ENCODE measurements at places on chromosomes 7 and 10. TPM values are rescaled to one million over a fixed set of nuclear protein-coding genes. Genes with fewer than 3 reads are reported as not detected.

Gene SPDYE11
- not detected for total RNA-seq

Gene MLXIPL
- 1.9 TPM for total RNA-seq

DNA sequence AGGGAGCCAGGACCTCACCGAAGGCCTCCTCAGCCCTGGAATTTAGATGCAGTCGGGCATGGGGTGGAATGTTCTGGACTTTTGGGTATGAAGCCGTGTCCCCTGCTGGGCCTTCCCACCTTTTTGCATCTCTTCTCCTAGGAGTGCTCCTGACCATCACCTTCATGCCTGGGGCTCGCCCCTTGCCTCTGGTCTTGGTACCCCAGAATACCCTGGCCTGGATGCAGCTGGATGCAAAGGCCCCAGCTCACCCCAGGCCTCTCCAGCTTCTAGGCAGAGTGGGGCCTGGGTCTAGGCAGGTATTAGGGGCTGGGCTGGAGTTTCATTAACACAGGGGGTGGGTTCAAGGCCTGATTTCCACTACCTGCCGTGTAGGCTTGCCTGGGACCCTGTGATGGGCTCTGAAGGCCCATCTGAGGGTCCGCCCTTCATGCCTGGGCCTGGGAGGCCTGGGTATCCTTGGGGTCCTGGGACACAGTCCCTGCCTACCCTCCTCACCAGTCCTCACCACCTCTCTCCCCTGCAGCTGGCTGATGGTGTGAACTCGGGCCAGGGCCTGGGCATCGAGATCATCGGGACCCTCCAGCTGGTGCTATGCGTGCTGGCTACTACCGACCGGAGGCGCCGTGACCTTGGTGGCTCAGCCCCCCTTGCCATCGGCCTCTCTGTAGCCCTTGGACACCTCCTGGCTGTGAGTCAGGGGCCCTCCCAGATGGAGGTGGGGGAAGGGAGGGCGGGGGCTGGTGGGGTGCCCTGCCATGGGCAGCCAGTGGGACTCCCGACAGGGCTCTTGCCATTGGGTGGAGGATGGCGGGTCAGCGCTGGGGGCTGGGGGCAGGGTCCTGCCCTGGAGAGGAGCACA, 10.1 kb downstream of the AQP1 start:
- H3K27me3 ChIP-seq = no peaks in the 10 kb centered on the region
- no peaks in the 10 kb centered on the region for H3K4me1 ChIP-seq
- no peak overlapping the region for H3K4me3 ChIP-seq
- H3K36me3 ChIP-seq = no peaks in the 10 kb centered on the region

GRCh38 chr7:69674701-69675182, 76.5 kb downstream of the AUTS2 start:
- no peak overlapping the region for H3K27ac ChIP-seq
- H3K4me3 ChIP-seq = no peak overlapping the region
- peaks cover 3% of the 10 kb centered on the region for H3K4me1 ChIP-seq
- DNase-seq = no peak

DNA sequence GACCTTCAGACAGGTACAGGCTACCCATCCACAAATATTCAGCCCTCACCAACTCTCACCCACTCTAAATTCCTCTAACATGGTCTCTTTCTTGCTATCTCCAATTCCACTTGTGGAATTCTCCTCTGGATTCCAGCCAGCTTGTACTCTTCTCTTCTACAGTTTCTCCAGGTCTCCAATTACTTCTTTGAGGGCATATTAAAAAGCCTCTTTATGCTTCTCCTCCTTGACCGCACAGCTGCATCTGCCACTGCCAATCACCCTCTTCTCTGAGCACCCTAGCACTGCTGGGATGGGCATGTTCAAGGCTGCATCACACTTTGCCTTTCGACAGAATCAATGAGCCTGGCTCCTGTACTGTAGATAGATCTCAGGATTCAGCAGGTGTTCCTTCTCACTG, 101.5 kb upstream of the ANKRD1 start:
- H3K36me3 ChIP-seq = no peaks in the 10 kb centered on the region
- H3K27ac ChIP-seq = no peak overlapping the region
- no peak overlapping the region for H3K4me3 ChIP-seq

DNA sequence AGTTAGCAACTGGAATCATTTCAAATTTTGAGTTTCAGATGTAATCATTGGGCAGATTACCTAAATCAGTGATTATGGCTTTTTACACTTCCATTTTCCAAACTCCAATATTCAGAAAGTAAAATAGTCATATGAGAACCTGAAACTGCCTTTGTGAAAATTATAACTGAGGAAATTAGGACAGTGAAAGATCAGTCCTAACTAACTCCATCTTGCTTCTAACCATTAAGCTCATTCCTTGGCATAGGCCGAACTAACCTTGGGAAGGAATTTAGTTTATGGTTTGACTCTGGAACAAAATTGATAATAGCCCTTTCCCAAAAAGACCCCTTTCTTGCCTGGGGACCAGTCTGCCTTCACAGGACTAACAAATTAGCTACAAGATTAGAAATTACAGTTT, 2.2 kb downstream of the CRPPA start:
- H3K36me3 ChIP-seq = no peaks in the 10 kb centered on the region
- H3K4me1 ChIP-seq = no peaks in the 10 kb centered on the region
- DNase-seq = no peak
- H3K27me3 ChIP-seq = no peaks in the 10 kb centered on the region
- H3K4me3 ChIP-seq = no peak overlapping the region
- no peak overlapping the region for H3K27ac ChIP-seq

DNA sequence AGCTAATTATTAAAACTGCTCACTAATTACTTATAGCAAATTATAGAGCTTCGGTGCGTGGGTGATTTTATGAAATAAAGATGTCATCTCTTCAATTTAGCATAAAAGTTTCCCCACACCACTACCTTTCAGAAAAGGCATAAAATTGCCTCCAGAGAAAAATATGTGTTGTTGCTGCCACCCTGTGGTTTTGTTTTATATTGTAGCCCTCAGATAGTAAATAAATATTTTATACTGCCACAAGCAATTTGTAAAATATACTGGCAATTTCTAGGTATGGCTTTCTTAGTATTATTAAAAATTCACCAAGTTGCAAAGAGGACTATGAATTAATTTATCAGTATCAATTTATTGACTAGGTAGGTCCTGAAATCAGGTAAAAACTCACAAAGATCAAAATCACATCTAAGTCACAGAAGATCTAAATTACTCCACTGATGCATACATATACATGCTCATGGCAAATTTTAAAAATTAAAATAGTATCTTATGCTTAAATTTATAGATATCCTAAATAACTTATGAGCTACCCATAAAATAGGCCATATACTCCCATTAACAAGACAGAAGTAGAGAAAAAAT, 26.5 kb downstream of the ASNS start:
- H3K27ac ChIP-seq = no peak overlapping the region
- no peaks in the 10 kb centered on the region for H3K4me1 ChIP-seq
- H3K4me3 ChIP-seq = no peak overlapping the region
- no peak for DNase-seq
- no peaks in the 10 kb centered on the region for H3K36me3 ChIP-seq

GRCh38 chr7:44733708-44734481, 14.8 kb upstream of the ZMIZ2 start:
- DNase-seq = no peak
- H3K27me3 ChIP-seq = no peaks in the 10 kb centered on the region
- H3K27ac ChIP-seq = no peak overlapping the region
- no peak overlapping the region for H3K4me3 ChIP-seq
- no peaks in the 10 kb centered on the region for H3K36me3 ChIP-seq
- no peaks in the 10 kb centered on the region for H3K4me1 ChIP-seq

DNA sequence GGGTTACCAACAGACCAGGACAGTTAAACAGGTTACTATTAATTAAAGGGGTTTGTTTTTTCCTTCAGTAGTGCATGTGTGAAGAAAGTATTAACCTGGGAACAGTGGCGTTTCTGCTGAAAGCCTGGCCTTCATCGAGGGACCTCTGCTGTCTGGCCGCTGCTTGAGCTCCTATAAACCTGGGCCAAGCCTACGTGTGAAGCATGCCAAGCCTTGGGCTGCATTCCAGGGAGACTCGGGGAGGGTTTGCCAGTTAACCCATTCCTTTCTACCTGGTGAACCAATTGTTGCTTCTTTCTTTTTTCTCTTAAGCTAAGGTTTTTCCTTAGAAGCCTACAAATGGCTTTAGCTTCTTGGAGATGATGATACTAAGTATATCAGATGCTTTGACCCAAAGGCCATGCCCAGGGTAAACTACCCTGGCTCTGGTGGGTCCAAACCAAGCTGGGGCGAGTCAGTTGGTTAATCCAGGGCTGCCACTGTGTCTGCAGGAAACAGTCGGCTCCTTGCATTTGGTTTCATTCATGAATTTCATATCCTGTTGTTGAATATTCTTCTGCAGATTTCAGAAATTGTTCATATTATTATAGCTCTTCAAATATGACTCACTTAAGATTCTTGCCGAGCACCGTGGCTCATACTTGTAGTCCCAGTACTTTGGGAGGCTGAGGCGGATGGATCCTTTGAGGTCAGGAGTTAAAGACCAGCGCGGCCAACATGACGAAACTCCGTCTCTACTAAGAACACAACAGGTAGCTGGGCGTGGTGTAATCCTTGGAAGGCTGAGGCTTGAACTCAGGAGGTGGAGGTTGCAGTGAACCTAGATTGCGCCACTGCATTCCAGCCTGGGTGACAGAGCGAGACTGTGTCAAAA, 23.8 kb downstream of the PFKP start:
- no peak overlapping the region for H3K4me3 ChIP-seq
- no peaks in the 10 kb centered on the region for H3K27me3 ChIP-seq
- H3K36me3 ChIP-seq = no peaks in the 10 kb centered on the region
- H3K27ac ChIP-seq = peak overlapping the region; percentile 48
- peaks cover 6% of the 10 kb centered on the region for H3K4me1 ChIP-seq

DNA sequence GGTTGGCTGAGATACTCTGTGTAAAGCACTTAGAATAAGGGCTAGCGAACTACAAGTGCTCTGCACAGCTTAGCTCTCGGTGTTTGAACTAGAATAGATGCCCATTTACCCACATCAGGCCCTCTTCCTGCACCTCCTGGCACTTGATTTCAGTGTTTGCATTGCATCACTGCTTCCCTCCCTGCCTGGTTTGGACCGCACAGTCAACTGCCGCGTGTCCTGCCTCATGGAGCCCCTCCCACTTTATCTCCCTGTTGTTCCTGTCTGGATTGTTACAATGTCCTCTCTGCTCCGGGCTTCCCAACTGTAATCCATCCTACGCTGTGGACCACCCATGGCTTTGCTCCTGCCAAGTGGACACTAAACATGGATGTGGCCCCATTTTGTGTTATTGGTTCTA, 2.3 kb downstream of the FAM107B start:
- DNase-seq = no peak
- H3K27ac ChIP-seq = no peak overlapping the region
- H3K27me3 ChIP-seq = no peaks in the 10 kb centered on the region
- H3K4me3 ChIP-seq = no peak overlapping the region
- no peaks in the 10 kb centered on the region for H3K4me1 ChIP-seq
- no peaks in the 10 kb centered on the region for H3K36me3 ChIP-seq

GRCh38 chr7:1959305-1959704, 273.4 kb downstream of the MAD1L1 start:
- no peak for DNase-seq
- H3K36me3 ChIP-seq = no peaks in the 10 kb centered on the region
- no peak overlapping the region for H3K4me3 ChIP-seq
- H3K27me3 ChIP-seq = no peaks in the 10 kb centered on the region

- H3K36me3 ChIP-seq = no peaks in the 10 kb centered on the region
- DNase-seq = no peak
- H3K27ac ChIP-seq = no peak overlapping the region
These were observed 741.4 kb upstream of the POT1 start for GRCh38 chr7:125670926-125671572.

GRCh38 chr10:106929291-106929895, 235.1 kb downstream of the SORCS1 start:
- H3K4me3 ChIP-seq = no peak overlapping the region
- no peaks in the 10 kb centered on the region for H3K4me1 ChIP-seq
- no peaks in the 10 kb centered on the region for H3K36me3 ChIP-seq
- H3K27me3 ChIP-seq = no peaks in the 10 kb centered on the region
- DNase-seq = no peak

- H3K36me3 ChIP-seq = no peaks in the 10 kb centered on the region
- no peaks in the 10 kb centered on the region for H3K4me1 ChIP-seq
- no peak overlapping the region for H3K27ac ChIP-seq
- DNase-seq = no peak
- no peak overlapping the region for H3K4me3 ChIP-seq
These were observed 166.5 kb upstream of the GNAI1 start for GRCh38 chr7:79968077-79968648.

- H3K4me3 ChIP-seq = peak overlapping the region; percentile 89
- no peaks in the 10 kb centered on the region for H3K27me3 ChIP-seq
- H3K36me3 ChIP-seq = no peaks in the 10 kb centered on the region
- no peak for DNase-seq
- H3K27ac ChIP-seq = peak overlapping the region; percentile 82
- no peaks in the 10 kb centered on the region for H3K4me1 ChIP-seq
These were observed 473 bp upstream of the ZNF32 start for GRCh38 chr10:43649185-43649523.

Gene IMPDH1
- 19.4 TPM for total RNA-seq

Gene PNLIPRP2
- not detected for total RNA-seq

DNA sequence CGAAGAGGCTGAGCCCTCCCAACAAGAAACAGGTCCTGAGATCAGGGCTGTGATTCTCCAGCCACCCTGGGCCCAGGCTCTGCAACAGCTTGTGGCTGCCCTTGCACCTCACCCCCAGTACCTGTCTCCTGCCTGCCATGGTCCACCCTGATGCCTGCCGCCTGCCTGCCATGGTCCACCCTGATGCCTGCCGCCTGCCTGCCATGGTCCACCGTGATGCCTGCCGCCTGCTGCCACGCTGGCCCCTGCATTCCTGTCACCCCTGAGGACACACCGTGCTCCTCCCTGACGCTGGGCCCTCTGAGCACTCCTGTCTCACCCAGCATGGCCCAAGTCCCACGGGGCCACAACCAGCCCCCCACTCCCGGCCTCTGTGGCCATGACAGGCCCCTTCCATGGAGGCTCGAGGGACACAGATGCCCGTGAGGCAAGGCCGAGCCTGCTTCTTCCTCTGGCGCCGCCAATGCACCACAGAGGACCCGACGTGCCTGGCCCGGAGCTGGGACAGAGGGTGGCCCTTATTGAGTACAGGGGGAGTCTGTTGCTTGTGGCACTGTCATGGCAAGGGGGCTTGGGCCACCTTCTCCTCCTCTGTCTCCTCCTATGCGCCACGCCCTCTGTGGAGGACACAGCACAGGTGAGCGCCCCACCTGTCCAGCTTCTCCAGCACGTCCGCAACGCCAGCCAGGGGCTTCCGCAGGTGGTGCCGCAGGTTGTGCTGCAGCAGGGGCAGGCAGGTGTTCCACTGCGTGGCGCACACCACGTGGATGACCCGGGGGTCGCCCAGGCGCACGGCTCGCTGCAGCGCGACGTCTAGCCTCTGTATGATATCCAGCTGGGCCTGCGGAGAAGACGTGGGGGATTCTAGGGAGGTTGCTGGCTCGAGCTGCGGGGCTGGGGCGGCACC, 18.1 kb downstream of the CFAP46 start:
- H3K27ac ChIP-seq = no peak overlapping the region
- DNase-seq = no peak
- H3K36me3 ChIP-seq = no peaks in the 10 kb centered on the region
- no peaks in the 10 kb centered on the region for H3K4me1 ChIP-seq

GRCh38 chr7:40492946-40493345, 358.1 kb downstream of the SUGCT start:
- H3K36me3 ChIP-seq = no peaks in the 10 kb centered on the region
- H3K27ac ChIP-seq = no peak overlapping the region
- DNase-seq = no peak
- H3K27me3 ChIP-seq = no peaks in the 10 kb centered on the region
- no peaks in the 10 kb centered on the region for H3K4me1 ChIP-seq
